ENCODE measurements at places on chromosomes 3 and 15. TPM values are rescaled to one million over a fixed set of nuclear protein-coding genes. Genes with fewer than 3 reads are reported as not detected.

PPP1R14D gene
- total RNA-seq: not detected

XXYLT1 gene
- 2.1 TPM for total RNA-seq

SEMA7A gene
- total RNA-seq: 1.3 TPM

ARPIN gene
- 11.3 TPM for total RNA-seq

CAMP gene
- total RNA-seq: not detected

BSN gene
- total RNA-seq: 0.30 TPM

Data from left ventricle myocardium superior (tissue), 1 donor.